ENCODE measurements at places on chromosomes 6 and 20. TPM values are rescaled to one million over a fixed set of nuclear protein-coding genes. Genes with fewer than 3 reads are reported as not detected.

Gene PI3
- not detected for polyA plus RNA-seq

GRCh38 chr20:49845060-49845459 lies 32.4 kb downstream of the SLC9A8 start:
- DNase-seq: no peak

Gene DYNLT2
- 0.44 TPM for polyA plus RNA-seq

- DNase-seq: no peak
Observed at GRCh38 chr6:140627002-140627401, 1252.6 kb upstream of the CITED2 start.

Gene SLC22A1
- polyA plus RNA-seq: 0.10 TPM

Gene DZANK1
- polyA plus RNA-seq: 1.1 TPM

Gene MYB
- polyA plus RNA-seq: 0.44 TPM

DNA sequence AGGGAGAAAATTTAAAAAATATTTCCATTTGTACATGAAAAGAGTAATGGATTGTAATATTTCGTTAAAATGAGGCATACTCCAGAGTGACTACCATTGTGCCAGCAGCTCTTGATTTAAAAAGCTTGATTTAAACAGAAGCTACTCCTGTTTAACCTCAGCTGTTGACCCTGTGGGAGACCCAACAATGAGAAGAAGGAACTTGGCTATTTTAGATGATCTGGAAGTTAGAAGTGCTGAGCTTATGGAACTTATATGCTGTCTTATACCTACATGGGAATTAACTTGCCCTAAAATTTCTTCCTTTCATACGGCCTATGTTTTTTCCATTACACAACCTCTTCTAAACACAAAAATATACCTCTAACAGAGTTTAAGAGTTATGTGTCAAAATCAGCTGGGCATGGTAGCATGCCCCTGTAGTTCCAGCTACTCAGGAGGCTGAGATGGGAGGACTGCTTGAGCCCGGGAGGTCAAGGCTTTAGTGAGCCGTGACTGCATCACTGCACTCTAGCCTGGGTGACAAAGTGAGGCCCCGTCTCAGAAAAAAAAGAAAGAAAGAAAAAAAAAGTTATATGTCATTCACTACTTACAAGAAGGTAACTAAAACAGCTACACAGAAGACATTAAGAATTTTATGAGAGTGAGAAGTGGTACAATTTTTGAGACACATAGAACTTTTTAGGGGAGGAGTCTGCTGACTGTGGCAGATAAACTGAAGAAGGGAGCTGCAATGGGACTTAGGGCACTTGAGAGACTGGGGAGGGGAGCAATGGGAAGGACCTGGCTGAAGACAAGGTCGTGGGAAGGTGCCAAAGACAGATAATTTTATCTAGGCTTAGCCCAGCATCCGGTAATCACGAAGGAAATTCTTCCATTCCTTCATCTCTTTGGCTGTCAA lies 139.9 kb downstream of the MYB start:
- DNase-seq: no peak

Gene CFAP61
- polyA plus RNA-seq: 0.07 TPM

GRCh38 chr6:21331235-21331634 lies 262.3 kb upstream of the SOX4 start:
- DNase-seq: no peak

Gene MOCS1
- polyA plus RNA-seq: 5.5 TPM

DNA sequence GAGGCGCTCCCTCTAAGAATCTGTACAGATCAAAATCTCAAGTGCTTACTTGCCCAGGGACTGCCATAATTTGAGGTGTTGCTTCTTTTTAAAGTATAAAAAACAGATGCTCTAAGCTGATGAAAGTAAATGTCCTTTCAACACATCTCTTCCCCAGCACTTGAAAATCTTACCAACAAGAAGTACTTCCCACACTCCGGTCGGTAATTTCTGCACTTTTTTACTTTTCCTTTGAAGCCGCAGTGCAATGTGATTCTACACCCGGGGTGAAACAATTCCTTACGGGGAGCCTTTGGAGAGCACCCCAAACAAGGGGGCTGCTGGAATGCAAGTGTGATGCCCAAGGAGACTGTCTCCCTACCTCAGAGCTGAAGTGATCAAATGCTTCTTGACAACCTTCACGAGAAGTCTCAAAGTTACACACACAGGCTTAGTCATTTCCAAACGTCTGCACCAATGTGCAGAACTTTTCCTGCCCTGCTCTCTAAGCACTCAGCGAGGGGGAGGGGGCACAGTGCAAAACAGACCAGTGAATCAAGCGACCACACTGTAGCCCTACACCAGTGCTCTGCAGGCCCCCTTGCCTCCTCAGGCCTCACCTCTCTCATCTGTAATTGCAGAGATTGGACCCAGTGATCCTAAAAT lies 56.7 kb downstream of the ATXN1 start:
- peak; percentile 79 for DNase-seq

DNA sequence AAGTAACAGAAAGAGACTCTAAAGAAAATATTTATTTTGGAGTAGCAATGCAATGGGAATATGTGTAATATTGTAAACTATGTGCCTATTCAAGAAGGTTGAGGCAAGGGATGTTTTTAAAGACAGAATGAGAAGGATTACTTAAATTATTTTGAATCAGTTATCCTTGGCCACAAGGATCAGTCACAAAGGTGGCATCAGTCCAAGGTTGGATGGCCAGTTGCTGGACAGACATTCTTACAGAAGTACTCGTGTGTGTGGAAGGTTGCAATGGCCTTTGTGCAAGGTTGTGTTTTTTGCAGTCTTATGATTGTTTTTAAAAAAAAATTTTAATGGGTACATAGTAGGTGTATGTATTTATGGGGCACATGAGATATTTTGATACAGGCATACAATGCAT lies 2.0 kb downstream of the QRSL1 start:
- peak; percentile 13 for DNase-seq

- DNase-seq: no peak
Observed at GRCh38 chr20:41991412-41991811, 373.2 kb upstream of the CHD6 start.
